ENCODE measurements at places on chromosomes 1 and 21. TPM values are rescaled to one million over a fixed set of nuclear protein-coding genes. Genes with fewer than 3 reads are reported as not detected.

ANGPTL7 gene
- not detected for total RNA-seq

SPATA45 gene
- not detected for total RNA-seq

SPOCD1 gene
- 0.15 TPM for total RNA-seq

CYP4Z1 gene
- 0.64 TPM for total RNA-seq

CFHR2 gene
- 258 TPM for total RNA-seq

OR2L3 gene
- not detected for total RNA-seq

CNTN2 gene
- 0.49 TPM for total RNA-seq

LIN28A gene
- total RNA-seq = not detected

SELP gene
- total RNA-seq = 0.70 TPM

GREM2 gene
- 11.2 TPM for total RNA-seq

OR14K1 gene
- not detected for total RNA-seq

GPR37L1 gene
- 0.49 TPM for total RNA-seq

PRAMEF6 gene
- not detected for total RNA-seq

CD5L gene
- total RNA-seq = 10.6 TPM

CAMK2N1 gene
- total RNA-seq = 12.3 TPM

CCDC27 gene
- total RNA-seq = not detected

C2CD4D gene
- total RNA-seq = not detected

ZNF362 gene
- total RNA-seq = 6.5 TPM

LCE3B gene
- total RNA-seq = not detected

LRRIQ3 gene
- 2.3 TPM for total RNA-seq

C1orf115 gene
- 61.7 TPM for total RNA-seq

NUDT4B gene
- 0.42 TPM for total RNA-seq

PRDX6 gene
- 213 TPM for total RNA-seq

GSTM5 gene
- 0.19 TPM for total RNA-seq

KRTAP12-2 gene
- total RNA-seq = not detected

OR6K3 gene
- not detected for total RNA-seq

TBX15 gene
- total RNA-seq = 50.7 TPM

CTBS gene
- total RNA-seq = 26.4 TPM

PPIAL4G gene
- not detected for total RNA-seq

ZFP69B gene
- 1.2 TPM for total RNA-seq

FGR gene
- total RNA-seq = 4.2 TPM

HLCS gene
- total RNA-seq = 17.0 TPM

SDC3 gene
- 15.0 TPM for total RNA-seq

MIXL1 gene
- total RNA-seq = not detected

RGS4 gene
- total RNA-seq = 0.70 TPM

NMNAT2 gene
- total RNA-seq = 0.07 TPM

EPHB2 gene
- 0.84 TPM for total RNA-seq

PGM1 gene
- 181 TPM for total RNA-seq

TMEM50A gene
- 28.0 TPM for total RNA-seq

DHX9 gene
- 32.6 TPM for total RNA-seq

WDR64 gene
- total RNA-seq = not detected

TDRD5 gene
- total RNA-seq = not detected

CELA2A gene
- total RNA-seq = not detected

BRDT gene
- not detected for total RNA-seq

PRRX1 gene
- total RNA-seq = 0.05 TPM

KRTAP20-3 gene
- not detected for total RNA-seq

KIAA1614 gene
- total RNA-seq = 0.25 TPM

TIAM1 gene
- 5.4 TPM for total RNA-seq

CFHR1 gene
- 490 TPM for total RNA-seq

GBP6 gene
- total RNA-seq = not detected

EXO1 gene
- 0.29 TPM for total RNA-seq

GPR3 gene
- total RNA-seq = 0.19 TPM
